ENCODE measurements at places on chromosomes 7 and 10.

DNA sequence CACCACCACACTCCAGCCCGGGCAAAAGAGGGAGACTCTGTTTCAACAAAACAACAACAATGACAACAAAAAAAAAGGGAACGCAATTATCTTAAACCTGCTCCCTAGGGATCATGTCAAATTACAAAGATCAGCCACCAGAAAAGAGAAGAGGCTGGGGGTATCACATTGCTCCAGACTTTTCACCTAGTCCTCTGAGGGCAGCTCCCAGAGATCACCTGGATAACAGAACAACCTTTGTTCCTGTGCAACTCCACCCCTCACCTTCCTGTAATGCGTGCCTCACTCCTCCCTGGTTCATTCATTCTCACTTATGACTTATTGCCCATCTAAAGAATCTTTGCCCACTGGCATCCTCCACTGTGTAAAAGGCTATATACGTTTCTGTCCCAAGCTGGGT, 31.8 kb downstream of the SVOPL start:
- no peak for DNase-seq

GRCh38 chr7:141738592-141739013, 445 bp downstream of the SSBP1 start:
- no peak for DNase-seq

GRCh38 chr7:143217806-143218205, 4.0 kb upstream of the TAS2R40 start:
- DNase-seq = no peak

GRCh38 chr10:123967626-123968243, 76.1 kb upstream of the CPXM2 start:
- DNase-seq = peak; percentile 41

- no peak for DNase-seq
These were observed 4.8 kb upstream of the KNDC1 start for GRCh38 chr10:133154996-133155778.

GRCh38 chr10:102834143-102834542, 3.1 kb downstream of the CYP17A1 start:
- DNase-seq = no peak

DNA sequence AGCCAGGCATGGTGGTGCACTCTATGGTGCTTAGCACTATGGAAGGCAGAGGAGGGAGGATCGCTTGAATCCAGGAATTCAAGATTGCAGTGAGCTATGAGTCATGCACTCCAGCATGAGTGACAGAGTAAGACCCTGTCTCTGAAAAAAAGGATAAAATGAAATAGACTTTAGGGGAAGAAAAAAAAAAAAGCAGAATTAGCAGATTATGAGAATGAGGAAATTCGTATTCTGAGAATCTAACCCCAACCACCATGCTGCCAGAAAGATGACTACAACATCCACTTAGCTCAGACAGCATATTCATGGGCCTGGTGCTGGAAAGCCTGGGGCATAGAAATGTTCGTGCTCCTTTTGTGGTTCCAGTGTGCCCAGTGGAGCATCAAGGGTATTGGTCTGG, 63.3 kb downstream of the TMEM26 start:
- no peak for DNase-seq

Measured in putamen (tissue), 1 donor.